Nucleus accumbens (tissue), 56 donors: ENCODE measurements at places on chromosomes 2 and 18.
A peak's percentile ranks its signal among the peaks of the same experiment; 100 is the strongest.

DNA sequence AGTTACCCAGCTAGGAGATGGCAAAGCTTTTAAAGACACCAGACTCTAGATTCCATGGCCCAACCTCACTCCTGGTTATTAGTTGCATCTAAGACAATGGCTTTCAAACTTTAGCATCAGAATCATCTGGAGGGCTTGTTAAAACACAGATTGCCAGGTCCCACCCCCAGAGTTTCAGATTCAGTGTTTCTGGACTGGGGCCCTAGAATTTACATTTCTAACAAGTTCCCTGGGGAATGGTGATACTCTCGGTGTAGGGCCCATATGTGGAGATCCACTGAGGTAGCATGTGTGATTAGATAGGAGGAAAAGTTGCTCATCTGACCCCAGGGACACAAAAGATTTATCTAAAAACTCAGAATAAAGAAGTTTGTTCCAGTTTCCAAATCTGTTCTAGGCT lies 14.5 kb upstream of the TTR start:
- DNase-seq, result no peak

- no peak for DNase-seq
Measured at GRCh38 chr2:231200805-231201474, 2.5 kb downstream of the ARMC9 start.

DNA sequence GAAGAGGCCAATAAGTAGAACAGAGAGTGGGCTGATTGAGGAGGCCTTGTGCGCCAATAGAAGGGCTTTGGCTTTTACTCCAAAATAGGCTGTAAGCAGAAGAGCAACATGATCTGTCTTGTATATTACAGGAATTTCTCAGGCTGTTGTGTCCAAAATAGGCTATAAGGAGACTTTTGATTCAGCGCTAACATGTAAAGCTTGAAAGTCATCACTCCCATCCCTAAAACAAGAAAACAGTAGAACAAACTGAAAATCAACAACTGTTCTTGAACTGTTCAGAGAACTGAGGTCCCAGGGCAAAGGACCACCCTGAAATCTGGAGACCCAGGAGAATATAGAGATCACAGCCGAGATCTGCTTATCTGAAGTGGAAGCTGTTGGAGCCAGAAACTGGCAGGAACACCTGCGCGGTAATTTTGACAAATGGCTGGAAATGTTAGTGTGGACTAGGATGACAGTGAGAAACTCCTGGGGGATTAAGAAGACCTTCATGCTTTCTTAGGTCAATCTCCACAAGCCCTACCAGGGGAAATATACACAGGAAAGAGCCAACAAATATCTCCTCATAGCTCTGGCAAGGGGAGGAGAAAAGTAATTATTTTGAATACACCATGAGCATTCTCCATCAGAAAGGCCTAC lies 258.6 kb downstream of the RBM43 start:
- DNase-seq, result no peak

DNA sequence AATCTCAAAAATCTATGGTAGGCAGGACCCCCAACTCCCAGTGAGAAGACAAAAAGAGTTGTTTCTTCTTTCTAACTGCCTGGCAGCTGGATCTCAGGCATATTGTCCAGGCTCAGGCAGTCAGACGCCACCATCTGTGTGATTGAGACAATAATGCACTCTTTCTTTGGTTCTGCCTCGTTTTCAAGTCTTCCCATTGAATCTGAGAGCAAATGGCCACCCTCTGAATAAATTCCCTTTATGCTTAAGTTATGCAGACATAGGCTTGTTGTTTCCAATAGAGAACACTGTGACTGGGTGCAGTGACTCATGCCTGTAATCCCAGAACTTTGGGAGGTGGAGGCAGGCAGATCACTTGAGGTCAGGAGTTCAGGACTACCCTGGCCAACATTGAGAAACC lies 15.3 kb upstream of the CD207 start:
- DNase-seq, result peak; percentile 13

DNA sequence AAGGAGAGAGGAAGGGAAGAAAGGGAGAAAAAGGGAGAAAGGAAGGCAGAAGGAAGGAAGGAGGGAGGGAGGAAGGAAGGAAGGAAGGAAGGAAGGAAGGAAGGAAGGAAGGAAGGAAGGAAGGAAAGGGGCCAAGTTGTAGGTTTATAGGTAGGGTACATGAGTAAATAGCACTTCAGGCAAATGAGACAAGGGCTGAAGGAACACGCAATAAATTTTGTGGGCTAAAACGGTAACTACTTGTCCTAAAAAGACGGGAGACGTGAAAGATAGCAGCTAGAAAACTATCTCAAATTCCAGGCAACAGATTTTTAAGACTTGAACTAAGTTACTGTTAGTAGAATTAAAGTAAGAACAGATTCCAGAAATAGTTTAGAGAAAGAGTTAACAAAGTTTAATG lies 129.3 kb upstream of the XIRP2 start:
- DNase-seq, result no peak

GRCh38 chr18:62437235-62438017 lies 85.4 kb upstream of the ZCCHC2 start:
- no peak for DNase-seq

- no peak for DNase-seq
Measured at GRCh38 chr2:191710411-191710900, 32.5 kb downstream of the NABP1 start.

DNA sequence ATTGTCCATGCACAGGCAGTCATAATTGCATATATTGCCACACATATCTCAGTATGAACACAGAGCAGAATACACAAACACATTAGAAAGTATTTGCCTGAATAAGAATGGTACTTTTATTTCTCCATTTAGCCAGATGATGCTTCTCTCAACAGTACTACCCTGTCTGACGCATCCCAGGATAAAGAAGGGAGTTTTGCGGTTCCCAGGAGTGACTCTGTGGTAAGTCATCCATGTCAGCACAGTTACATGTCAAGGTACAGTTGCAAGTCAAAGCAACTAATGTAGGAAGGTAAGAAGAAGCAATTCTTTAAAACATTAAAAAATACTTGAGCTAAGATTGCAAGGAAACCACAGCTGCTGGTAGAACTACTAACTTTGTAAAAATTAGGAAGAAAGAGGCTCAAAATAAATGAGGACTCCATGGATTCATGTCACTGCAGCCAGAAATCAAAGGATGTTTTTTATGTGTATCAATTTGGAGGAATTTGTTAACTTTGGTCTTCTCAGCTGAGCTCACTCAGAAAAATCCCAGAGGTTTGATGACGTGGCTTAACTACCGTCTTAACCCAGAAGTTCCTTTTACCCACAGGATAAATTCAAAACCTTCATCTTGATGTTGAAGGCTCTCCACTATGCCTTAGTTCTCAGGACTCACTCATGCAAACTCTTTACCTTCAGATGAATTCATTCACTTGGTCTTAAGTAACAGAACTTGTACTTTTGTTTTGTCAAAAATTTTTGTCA lies 130.3 kb downstream of the ARHGAP28 start:
- no peak for DNase-seq
